ENCODE measurements at places on chromosomes 1 and 21.

DNA sequence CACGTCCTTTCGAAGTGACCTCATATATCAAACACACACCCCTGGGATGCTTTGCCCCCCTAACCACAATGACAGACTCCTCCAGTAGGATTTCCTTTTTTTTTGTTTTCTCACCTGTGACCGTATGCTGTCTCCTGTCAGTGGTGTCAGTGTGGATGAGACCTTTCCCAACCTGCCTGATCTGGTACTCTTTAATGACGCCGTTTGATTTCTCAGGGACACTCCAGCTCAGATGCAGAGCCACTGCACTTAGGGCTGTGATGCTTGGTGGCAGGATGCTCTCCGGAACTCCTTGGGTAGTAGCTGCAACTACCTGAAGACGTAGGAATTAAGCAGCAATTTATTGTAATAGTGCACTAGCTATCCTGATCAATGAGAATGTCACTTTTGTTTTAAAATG lies 212.6 kb downstream of the KCTD3 start:
- no peak for DNase-seq

DNA sequence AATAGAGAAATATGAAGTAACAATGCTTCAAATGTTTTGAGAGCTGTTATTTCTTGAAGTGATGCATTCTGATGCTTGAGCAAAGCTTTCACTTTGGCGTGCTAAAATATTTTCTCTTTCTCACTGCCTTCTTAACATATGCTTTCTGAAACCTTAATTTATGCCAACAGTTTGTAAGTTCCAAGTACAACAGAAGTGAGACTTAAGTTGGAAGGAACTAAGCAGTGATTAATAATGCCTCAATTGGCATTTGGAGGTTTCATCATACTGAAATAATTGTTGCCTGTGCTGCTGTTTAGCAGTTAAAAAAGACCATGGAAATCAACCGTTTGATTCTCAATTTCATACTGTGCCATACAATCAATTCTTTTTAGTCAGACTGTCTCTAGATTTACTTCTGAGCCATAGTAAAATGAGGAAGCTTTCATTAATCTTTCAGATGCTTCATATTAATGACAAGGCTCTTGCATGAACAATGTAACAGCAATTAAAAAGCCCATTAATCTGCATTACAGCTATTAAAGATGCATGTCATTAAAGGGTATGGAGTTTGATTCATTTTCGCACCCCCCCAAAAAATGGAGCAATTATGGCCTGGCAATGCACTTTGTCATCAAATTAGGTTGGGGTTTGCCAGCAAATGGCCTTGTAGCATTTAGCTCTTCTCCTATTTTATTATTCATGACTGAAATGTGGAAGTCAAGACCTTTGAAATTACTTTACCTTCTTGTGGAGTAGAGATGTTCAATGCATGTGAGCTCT lies 375.3 kb downstream of the USH2A start:
- DNase-seq = no peak

GRCh38 chr1:183989078-183989577 lies 48.4 kb downstream of the COLGALT2 start:
- no peak for DNase-seq

DNA sequence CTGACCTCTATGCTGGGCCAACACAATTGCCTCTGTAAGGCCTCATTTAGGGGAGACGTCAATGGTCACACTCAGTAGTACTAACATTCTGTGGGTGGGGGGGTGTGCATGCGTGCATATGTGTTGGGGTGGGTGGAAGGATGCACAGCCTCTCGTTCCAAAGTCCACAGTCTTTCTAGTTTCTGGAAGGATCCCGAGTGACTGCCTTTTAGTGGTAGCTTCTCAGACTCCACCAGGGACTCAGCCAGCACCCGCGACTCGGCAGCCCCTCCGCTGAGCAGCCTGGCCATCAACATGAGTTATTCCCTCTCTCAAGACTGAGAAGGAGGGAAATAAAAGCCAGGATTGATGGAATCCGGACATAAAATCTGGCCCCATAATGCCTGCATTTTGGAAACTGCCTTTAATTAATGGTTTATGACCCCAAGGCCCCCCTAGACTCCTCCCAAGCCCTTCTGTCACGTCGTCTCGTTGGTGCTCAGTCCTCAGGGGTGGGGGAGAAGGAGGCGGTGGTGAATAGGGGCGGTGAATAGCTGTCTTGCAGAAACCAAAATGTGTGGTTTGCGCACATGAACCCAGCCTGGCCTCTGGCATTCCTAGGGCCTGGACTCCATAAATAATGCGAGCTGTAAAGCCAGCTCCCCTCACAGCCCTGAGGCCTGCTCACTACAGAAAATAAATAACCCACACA lies 65.1 kb upstream of the TMEM51 start:
- no peak for DNase-seq

DNA sequence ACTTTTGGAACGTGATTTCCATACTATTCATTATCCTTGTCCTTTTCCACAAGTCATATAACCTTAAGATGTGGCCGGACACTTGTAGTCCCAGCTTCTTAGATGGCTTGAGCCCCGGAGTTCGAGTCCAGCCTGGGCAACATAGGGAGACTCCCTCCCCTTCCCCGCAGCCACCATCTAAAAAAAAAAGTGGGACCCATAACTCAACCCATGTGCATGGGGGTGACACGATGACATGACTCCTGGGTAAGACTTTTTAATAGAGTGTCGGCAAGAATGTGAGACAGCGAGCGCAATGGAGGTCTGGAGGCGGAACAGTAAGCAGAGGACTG lies 25.7 kb downstream of the MIA3 start:
- no peak for DNase-seq

DNA sequence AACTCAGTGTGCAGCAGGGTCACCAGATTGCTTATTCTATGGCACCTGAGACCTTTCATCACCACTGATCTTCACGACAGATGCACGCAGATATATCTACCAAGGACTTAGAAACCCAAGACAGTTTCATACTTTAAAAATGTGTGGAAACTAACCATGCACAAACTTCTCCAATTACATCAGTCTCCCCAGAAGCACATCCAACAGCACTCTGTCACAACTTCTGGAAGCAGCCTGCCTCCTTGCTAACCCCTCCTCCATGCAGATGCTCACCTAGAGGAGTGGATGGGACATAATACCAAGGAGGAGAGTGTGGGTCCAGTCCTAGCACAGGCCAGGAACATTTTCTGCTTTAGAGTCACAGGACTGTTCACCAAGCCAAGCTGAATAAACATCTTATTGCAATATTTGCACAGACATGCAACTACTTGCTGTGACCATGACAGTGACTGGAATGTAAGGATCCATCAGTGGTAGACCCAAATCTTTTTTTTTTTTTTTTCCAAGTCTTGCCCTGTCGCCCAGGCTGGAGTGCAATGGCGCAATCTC lies 69.4 kb downstream of the HIVEP3 start:
- no peak for DNase-seq

- DNase-seq = peak; percentile 87
Observed at GRCh38 chr1:81834921-81835698, 34.4 kb downstream of the ADGRL2 start.

DNA sequence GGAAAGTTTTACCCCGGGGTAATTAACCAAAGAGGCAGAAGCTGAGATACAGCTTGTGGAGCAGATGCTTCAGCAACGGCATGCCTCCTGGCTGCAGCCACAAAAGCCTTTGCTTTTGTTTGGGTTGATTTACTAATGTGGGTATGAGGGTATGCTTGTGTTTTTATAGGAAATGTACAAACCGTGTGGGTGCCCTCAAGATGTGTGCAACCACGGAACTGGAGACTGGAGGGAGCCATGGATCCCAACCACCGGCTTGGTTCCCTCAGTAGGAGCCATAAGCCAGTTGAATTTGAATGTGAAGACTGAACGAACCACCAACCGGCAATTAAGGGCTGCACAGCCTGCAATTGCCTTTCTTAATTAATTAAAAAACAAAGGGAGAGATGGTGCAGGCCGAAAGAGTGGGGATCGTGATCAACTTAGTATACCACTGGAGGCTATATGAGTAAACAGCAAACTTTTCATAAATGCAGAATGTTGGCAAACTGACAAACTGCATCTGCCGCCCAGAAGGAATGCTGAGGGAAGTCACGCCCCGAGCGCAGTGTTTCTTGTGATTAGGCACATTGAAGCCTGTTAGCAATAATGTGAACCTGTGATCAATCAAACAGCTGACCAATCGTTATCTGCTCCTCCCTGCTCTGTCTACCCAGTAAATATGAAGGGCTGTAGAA lies 104.1 kb downstream of the DISP1 start:
- DNase-seq = no peak
